ENCODE measurements at places on chromosomes 3 and 15.

DNA sequence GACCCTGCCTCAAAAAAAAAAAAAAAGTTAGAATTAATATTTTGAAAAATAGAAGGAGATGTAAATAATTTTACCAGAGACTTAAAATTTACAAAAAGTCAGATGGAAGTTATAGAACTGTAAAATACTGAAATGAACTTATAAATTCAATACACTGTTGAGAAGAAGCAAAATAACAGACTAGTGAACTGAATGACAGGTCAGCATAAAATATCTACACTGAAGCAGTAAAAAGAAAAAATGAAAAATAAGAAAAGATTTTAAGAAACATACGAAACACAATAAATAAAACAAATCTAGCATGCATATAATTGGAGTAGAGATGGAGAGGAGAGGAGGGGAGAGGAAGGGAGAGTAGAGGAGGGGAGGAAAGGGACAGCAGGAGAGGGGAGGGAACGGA is 33.3 kb upstream of the TP63 start:
- no peak for DNase-seq

DNA sequence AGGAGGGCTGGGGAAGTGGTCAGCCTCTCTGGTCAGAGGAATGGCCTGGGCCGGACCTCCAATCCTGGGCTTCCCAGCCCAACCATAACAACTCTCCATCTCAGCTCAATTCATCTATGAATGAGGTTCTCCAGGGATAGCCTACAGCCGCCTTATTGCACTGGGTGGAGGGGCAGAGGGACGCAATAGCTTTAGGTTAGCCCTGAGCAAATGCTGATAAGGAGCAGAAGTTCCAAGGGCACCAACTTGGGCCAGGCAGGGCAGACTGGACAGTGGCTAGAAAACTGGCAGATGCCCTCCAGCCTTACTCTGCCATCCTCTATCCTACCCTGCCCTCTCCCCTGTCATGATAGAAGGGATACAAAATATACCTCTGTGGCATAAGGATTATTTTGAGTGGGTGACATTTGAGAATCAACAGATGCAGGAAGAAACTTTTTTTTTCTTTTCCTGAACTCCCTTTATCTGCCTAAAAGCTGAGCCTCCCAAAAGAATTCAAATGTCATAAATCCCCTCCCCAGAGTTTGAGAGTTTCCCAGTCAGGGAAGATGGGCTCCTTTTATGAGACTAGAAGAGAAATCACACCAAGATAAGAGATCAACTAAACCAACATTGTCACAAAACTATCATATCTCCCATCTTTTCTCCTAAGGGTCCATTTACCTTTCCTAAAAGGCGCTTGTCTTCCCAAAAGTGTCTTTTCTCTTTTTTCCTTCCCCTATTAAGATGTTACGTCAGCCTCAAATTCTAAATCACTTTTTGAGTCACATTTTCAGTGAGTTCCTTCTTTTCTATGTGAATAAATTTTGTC is 40.4 kb upstream of the C15orf39 start:
- no peak for DNase-seq

GRCh38 chr3:64651741-64652241 is 36.0 kb downstream of the ADAMTS9 start:
- DNase-seq: no peak

GRCh38 chr15:35857567-35858226 is 311.7 kb upstream of the DPH6 start:
- no peak for DNase-seq

DNA sequence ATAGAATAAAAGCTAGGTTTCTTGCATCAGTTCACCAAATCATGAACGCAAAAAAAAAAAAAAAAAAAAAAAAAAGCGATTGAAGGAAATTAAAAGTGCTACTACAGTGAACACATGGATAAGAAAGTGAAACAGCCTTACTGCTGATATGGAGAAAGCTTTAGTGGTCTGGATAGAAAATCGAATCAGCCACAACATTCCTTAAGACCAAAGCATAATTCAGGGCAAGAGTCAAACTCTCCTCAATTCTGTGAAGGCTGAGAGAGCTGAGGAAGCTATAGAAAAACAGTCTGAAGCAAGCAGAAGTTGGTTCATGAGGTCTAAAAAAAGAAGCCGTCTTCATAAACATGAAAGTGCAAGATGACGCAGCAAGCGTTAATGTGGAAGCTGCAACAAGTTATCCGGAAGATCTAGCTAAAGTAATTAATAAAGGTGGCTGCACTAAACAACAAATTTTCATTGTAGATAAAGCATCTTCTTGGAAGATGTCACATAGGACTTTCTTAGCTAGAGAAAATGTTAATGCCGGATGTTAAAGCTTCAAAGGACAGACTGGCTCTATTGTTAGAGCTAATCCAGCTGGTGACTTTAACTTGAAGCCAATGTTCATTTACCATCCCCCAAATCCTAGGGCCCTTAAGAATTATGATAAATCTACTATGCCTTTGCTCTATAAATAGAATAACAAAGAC is 19.2 kb downstream of the P3H2 start:
- no peak for DNase-seq

GRCh38 chr15:85402195-85402881 is 21.9 kb downstream of the AKAP13 start:
- no peak for DNase-seq

DNA sequence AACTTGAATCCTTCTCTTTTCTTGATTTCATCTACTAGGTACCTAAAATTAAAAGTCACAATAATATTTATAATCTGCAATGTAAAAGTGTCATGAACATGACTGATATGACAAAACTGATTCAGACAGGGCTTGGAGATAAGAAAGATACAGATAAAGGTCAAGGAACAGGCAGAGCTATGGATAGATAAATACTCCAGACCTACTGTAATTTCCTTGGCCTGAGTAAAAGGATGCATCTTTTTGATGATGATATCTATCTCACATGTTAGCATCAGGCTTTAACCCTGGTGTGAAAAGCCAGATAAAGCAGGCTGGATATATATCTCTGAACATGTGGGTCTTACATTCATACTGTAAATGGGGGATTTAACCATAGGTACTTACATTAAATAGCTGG is 108.1 kb downstream of the GADL1 start:
- no peak for DNase-seq

DNA sequence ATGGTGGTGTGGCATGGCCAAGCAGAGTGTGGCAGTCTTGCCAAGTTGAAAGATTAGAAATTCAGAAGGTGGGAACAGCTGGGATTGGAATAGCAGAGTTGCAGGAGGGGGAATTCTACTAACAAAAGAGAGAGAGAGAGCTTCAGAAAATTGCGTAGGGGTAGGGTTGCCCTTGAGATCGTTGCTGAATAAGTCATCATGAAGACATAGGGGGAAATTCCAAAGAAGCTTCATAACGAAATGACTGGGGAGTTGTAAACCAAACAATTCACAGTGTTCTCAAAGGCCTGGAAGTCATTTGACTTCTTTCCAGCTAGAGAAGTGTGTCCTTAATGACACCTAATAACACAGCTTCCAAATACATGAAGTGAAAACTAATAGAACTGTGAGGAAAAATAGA is 26.3 kb upstream of the TIPARP start:
- peak; percentile 17 for DNase-seq

DNA sequence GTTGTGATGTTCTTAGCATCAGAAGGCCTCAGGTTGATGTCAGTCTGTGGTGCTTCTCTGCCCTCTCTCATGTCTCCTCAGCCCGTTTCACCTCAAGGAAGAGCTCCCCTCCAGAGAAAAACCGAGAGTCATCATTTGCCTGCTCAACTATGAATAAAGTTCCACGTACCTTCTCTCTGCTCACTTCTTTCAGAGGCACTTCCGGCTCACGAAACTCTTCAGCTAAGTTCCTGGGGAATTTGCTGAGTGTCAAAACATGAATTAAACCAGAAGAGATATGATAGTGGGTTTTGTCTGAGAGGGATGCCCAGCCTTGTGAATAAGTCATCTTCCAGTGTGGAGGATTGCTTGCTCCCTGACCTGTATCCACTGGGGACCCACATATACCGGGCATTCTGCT is 37.7 kb downstream of the CCR4 start:
- DNase-seq: no peak

GRCh38 chr3:146283781-146284445 is 33.0 kb upstream of the PLSCR4 start:
- DNase-seq: no peak

GRCh38 chr3:150840802-150841515 is 64.3 kb downstream of the MINDY4B start:
- DNase-seq: no peak

DNA sequence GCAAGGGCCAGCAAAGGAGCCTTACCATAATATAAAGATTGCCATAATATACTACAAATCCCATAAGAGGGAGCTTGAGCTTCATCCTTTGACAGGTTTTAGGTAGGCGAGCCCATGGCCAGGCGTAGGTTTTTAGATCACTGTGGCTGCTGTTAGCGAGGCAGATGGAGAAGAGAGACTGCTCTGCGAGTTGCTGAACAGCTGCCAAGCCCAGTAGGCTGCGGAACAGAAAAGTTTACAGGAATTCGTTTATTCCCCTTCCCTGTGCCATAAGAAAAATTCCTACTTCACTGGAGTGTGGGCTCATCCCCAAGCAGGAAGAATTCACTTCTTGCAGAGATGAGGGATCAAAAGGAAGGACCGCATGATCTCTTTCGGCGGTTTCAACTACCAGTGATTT is 30.5 kb downstream of the TMED3 start:
- DNase-seq: no peak

DNA sequence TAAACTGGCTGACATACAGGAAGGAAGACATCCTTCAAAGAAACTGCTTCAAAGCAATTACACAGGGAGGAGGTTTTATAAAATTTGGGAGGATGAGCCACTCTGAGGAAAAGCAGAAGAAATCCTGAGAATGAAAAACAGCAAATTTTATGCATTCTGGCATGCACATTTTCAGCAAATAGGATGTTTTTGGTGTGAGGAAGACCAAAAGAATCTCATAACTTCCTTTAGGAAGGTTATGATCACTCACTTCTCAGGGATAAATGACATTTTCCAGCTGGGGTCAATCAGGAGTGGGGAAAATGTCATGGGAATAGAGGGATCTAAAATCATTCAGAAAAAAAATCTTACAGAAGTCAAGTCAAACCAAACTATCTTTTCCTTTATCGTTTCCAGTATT is 371.7 kb upstream of the CNTN6 start:
- no peak for DNase-seq

DNA sequence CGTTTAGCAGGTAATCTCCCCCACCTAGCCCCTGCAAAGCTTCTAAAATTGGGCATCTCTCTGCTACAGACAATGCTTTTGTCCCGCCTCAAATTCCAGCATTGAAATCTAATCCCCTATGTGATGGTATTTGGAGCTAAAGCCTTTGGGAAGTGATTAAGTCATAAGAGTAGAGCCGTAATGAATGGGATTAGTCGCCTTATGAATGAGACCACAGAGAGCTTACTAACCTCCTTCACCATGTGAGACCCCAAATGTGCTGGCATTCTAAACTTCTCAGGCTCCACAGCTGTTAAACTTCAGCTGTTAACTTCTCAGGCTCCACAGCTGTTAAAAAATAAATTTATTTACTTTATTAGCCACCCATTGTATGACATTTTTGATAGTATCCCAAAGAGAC is 374.2 kb upstream of the BCHE start:
- DNase-seq: no peak

GRCh38 chr3:64267721-64268604 is 42.7 kb upstream of the PRICKLE2 start:
- DNase-seq: peak; percentile 67

DNA sequence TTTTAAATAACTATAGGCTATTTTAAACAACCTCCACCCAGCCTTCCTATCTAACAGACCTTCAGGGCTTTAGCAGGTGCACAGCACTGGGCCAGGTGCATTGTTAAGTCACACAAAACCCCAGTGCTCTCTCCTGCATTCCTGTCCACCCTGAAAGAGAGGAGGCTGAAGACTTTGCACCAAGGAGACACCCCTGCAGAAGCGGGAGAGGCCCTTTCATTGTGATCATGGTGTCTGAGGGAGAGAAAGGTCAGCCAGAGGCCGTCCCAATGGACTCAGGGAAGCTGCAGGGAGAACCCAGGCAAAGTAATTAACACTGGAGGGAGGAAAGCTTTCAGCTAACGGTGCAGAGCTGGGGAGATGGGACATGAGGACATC is 5.2 kb downstream of the LRIG1 start:
- DNase-seq: no peak

DNA sequence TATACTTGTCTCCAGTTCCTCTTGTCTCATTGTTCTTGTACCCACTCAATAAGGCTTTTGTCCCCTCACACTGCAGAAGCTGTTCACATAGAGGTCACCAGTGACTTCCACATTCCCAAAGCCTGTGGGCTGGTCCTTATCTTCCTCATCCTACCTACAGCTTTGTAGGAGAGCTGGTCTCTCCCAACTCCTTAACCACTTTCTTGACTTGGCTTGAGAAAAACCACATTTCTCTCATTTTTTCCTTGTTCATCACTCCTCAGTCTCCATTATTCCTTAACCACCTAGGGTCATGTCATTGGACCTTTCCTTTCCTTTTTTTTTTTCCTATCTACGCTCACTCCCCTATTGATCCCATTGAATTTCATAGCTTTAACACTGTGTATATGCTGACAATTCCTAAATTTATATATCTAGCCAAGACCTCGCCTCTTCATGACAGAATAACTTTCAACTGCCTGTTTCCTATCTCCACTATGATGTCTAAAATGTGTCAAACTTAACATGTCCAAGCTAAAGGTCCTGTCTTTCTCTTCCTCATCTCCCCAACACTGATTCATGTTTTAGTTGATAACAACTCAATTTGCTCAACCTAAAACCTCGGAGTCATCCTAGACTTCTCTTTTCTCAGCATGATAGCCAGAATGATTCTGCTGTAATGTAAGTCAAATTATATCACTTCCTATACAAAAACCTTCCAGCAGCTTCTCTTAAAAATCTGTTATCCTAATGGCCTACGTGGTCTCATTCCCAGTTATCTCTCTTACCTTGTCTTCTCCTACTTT is 49.5 kb downstream of the CEP63 start:
- no peak for DNase-seq

DNA sequence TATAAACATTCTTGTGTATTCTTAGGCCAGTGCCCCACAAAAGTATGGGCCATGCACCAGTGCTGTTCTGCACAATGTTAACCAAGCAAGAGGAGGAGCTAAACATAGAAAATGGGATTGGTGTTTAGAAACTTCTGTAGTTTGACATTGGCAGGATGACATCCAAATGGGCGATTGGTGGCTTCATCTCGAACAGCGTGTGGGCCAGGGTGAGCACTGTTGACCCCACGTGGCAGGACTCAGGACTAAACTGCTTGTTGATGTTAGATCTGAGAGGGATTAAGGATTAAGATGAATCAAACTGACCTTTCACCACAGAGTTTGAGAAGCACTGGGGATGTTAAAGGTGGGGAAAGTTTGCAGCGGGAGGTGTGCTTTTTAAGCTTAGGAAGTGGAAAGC is 31.9 kb downstream of the ZNF710 start:
- DNase-seq: no peak

Measured in epithelial cell of esophagus (primary cell).